ENCODE measurements at places on chromosomes 13 and 19. TPM values are rescaled to one million over a fixed set of nuclear protein-coding genes. Genes with fewer than 3 reads are reported as not detected.

The NRTN gene
- polyA plus RNA-seq, result 8.5 TPM

The PPP1R37 gene
- 31.7 TPM for polyA plus RNA-seq

The POU2F2 gene
- 1.7 TPM for polyA plus RNA-seq

The ZNF177 gene
- polyA plus RNA-seq, result 1.8 TPM

The TSSK6 gene
- polyA plus RNA-seq, result 2.5 TPM

The KIR3DL2 gene
- not detected for polyA plus RNA-seq

The SEMA6B gene
- polyA plus RNA-seq, result 4.4 TPM

The C5AR2 gene
- 0.23 TPM for polyA plus RNA-seq

The CYP2A13 gene
- polyA plus RNA-seq, result not detected

The SIGLEC5 gene
- 0.11 TPM for polyA plus RNA-seq

DNA sequence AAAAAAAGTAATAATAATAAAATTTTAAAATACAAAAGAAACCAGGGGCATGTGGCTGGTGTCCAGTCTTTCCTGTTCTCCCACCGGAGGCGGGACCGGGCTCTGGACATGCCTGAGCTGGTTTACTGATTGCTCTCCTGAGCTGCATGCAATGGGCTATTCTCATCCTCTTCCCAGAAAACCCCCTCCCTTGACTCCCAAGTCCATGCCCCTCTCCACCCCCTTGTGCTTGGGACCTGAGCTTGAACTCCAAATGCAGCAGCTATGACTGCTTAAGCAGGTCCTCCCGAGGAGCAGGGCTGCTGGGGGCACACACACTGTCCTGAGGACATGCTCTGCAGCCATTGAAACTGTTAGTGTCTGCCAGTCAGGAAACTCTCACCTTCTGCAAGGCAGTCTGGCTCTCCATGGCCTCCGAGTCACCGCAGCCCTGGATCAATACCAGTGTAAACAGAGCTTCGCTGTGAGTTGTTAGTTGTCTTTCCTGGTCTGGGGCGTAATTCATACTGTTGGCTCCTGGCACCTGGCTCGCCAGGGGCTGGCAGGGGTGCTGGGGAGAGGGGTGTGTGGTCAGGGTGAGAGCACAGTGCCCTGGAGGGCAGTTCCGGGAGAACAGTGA lies 41.6 kb upstream of the CHST8 start:
- no peak for DNase-seq

GRCh38 chr13:41916173-41916954 lies 44.5 kb downstream of the VWA8 start:
- DNase-seq, result no peak

- no peak for DNase-seq
Observed at GRCh38 chr19:46674416-46675178, 13.6 kb upstream of the DACT3 start.

DNA sequence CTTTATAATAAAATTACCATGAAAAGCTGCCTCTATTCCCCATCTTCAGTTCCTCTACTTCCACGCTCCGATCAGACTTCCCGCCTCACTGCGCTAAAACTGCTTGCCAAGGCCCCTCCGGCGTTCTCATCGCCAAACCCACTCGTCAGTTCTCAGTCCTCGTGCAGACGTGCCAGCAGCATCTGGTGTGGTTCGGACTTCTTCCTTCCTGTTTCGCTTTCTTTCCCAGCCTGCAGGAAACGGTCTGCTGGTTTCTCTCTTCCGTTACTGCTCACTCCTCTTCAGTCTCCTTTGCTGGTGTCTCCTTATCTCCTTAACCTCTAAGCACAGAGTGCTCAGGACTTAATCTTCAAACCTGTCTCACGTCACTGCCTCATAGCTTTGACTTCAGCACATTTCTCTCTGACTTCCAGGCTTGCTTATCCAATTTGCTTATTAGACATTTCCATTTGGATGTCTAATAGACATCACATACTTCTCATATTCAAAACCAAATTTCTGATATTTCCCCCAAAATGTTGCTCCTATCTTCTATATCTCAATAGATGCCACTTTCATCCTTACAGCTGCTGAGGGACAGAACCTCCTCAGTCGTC lies 40.3 kb downstream of the RCBTB2 start:
- DNase-seq, result no peak

GRCh38 chr13:89951341-89951740 lies 1396.1 kb upstream of the MIR17HG start:
- DNase-seq, result no peak

DNA sequence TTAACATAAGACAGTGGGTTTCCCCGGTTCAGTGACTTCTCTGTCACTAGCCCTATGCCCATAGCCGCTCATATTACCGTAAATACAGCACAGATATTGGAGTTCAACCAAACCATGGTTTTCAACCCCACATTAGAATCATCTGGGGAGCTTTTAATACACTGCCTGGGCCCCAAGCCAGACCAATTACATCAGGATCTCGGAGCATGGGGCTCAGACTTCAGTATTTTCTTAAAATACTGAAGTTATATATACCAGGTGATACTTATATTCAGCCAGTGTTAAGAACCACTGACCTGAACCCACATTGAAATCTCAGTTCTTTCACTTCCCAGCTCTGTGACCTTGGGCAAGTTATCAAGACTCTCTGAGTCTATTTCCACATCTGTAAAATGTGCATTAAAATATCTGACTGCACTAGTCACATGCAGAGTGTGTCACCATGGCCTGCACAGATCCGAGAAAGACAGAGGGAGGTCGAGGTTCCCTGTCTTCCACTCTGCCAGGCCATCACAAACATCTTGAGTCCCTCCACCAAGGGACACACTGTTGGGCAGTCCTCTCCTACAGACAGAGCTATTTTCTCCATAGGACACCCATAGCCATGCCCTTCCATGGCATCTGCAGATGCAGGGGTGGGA lies 32.2 kb upstream of the IPO5 start:
- no peak for DNase-seq

- no peak for DNase-seq
Observed at GRCh38 chr13:39341251-39341650, 261.7 kb downstream of the LHFPL6 start.

DNA sequence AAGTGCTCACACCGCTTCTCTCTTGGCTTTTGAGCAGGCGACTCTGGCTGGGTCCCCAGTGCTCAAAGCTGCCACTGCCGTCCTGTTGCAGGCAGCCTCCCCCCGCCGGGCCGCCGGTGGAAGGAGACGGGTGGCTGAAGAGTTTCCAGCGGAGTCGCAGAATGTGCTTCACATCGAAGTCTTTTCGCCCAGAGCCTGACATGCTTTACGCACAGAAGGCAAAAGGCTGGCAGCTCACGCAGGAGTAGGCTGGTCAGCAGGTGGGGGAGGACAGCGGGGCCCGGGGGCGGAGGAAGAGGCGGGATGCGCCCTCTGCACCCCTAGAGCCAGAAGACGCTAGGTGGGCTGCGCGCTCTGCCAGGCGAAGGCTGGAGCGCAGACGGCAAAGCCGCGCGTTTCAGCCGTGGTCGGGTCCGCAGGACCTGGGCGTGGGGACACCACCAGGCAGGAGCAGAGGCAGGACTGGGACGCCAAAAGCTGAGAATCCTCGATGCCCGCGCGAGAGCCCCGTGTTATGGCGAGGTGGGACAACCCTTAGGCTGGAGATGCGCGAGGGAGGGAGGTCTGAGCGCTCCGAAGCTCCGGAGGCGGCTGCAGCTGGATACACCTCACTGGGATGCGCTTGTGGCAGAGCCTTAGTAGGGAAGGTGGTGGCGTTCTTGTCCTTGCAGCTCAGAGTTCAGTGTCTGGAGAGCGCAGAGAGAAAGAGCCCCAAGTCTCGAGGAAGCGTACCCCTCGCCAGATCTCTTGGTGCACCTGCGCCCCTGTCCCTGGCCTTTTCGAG lies at the start of gene ATXN8OS:
ATXN8OS (plus strand) TSS at position 329 of the 784 bp plus-strand sequence.
- DNase-seq, result no peak

GRCh38 chr19:43534816-43535761 lies 2.1 kb downstream of the ZNF575 start:
- DNase-seq, result peak; percentile 85

DNA sequence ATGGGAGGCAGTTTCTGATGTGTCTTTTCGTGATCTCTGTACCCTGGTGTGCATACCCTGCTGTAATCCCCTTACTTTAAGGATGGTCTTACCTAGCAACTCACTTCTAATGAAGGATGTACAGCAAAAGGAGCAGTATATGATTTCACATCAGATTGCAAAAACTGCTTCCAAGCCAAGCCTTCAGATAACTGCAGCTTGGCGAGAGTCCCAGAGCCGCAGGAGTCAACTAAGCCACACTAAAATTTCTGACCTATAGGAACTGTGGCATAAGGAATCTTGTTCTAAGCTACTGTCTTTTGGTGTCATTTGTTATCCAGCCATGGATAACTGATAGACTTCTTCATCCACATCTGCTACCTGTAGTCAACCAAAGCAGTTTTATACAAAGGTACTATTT lies 496.7 kb downstream of the GPC6 start:
- no peak for DNase-seq

- no peak for DNase-seq
Observed at GRCh38 chr13:41802684-41803444, 158.0 kb downstream of the VWA8 start.

- DNase-seq, result no peak
Observed at GRCh38 chr19:43101950-43102349, 19.4 kb upstream of the PSG2 start.

DNA sequence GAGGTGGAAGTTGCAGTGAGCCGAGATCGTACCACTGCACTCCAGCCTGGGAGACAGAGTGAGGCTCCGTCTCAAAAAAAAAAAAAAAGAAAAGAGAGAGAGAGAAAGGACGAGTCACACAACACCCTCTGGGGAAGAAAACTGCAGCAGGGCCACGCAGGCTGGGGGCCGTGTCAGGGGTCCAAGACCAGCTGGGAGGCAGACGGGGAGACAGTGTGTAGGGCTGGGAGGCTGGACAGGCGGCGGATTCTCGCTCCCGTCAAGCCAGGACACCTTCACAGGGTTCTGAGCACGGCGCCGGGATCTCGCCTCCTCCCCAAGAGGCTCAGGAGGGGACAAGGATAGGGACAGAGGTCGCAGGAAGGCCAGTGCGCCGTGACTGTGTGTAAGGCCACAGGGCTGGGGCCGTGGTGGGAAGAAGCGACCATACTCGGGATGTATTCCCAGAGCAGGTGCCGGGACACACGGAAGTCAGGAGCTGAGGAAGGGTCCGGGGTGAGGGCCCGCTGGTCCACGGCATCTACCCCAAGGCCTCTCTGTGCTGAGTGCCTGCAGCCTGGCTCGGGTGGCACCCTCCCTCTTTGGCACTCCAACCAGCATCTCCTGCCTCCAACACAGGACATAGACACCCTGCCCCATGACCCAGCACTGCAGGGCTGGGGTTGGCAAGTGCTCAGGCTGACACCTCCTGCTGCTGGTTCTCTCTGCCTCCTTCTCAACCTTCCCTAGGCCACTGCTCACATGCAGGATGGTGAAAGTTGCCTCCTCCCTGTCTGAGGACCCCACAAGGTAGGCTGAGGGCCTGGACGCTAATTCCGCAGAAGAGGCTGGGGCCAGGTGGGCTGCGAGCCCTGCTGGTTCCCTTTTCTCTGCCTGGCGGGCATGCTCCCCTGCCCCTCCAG lies 21.2 kb downstream of the ZNF787 start:
- no peak for DNase-seq

GRCh38 chr13:75993823-75994222 lies 357.7 kb downstream of the LMO7 start:
- no peak for DNase-seq

DNA sequence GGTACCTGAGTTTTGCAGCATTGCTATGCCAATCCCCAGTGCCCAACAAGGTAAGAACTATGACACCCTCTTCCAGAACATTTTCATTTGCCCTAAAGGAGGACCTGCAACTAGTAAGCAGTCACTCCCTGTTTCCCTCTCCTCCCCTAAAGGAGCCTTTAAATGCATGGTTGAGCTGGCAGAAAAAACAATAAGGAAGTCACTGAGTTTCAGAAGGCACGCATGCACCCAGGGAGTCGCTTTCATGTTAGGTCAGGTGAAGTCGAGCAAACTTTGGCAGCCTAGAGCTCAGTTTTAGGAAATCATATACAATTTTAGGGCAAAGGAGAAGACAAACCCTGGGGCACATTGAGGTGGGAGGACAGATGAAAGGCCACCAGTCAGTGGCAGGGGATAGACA lies 11.8 kb downstream of the NLRP11 start:
- DNase-seq, result no peak

DNA sequence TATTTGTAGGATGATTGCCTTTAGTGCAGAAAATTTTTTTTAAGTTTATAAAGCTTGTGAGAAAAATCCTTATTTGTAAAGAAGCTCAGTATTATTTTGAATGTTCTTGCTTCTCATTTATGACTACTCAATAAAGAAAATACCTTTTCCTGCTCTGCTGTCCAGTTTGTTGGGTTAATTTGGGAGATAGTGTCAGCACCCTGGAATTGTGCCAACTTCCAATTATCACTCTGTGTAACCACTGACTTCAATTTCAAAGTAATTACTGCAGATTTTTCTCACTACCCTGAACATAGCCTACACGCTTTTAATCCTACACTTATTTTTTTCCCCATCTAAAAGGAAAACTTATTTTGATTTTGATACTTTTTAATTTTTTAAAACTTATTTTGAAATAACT lies 93.1 kb downstream of the GGACT start:
- DNase-seq, result no peak

DNA sequence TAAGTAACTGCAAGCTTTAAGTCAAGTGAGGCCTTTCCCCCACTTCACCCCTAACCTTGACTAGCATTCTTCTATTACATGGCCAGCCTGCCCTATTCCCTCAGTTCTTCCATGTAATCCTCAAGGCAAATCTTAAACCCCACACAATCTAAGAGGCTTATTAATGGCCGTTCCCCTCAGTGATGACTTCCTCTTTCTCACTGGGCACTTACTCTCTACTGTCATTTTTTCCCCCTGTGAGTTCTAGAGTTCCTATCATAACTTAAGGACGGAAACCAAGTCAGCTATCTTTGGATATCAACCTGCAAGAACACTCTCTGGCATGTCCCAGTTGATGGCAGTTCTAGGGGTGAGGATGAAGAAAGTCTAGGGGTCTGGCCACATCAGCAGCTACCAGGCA lies 131.2 kb downstream of the DCLK1 start:
- DNase-seq, result no peak

- peak; percentile 76 for DNase-seq
Observed at GRCh38 chr19:1102407-1103131, 1.2 kb upstream of the GPX4 start.

GRCh38 chr19:953445-954271 lies 27.8 kb downstream of the ARID3A start:
- peak; percentile 30 for DNase-seq

DNA sequence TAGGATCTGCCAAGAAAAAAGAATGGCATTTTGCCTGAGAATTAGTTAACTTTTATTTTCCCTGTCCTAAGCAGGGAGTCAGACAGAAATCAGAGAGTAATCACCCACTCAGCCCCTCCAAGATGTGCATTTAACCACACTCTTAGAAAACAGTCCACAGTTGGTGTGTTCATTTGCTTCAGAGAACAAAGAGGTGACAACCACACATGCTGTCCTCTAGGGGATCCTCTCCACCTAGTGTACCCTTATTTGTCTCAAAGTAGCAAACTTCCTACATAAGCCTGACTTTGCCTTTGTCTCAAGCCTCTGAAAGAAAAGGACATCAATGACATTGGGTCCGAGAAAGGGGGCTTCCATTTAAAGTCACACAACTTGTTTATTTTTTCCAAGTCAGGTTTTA lies 107.0 kb upstream of the RFC3 start:
- DNase-seq, result no peak

DNA sequence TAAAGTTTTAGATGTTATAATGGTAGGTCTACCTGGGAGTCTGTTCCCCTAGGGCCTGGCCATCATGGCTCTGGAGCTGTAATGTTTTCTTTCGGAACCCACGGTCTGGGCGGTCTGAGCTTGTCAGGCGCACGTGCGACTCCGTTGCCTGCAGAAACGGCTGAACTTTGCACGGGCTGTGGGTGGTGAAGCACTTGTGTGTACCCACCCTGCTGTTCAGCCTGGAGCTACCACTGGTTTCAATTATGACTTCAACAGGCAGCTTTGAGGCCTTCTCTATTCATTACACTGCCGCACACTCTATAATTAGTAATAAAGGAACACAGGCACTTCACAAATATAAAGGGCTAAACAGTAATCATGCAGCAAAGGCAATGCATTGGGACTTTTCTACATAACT lies 6.0 kb downstream of the PCDH8 start:
- DNase-seq, result no peak

Measured in pancreas (tissue), 10 donors.